ENCODE measurements at places on chromosomes 11 and 22.

DNA sequence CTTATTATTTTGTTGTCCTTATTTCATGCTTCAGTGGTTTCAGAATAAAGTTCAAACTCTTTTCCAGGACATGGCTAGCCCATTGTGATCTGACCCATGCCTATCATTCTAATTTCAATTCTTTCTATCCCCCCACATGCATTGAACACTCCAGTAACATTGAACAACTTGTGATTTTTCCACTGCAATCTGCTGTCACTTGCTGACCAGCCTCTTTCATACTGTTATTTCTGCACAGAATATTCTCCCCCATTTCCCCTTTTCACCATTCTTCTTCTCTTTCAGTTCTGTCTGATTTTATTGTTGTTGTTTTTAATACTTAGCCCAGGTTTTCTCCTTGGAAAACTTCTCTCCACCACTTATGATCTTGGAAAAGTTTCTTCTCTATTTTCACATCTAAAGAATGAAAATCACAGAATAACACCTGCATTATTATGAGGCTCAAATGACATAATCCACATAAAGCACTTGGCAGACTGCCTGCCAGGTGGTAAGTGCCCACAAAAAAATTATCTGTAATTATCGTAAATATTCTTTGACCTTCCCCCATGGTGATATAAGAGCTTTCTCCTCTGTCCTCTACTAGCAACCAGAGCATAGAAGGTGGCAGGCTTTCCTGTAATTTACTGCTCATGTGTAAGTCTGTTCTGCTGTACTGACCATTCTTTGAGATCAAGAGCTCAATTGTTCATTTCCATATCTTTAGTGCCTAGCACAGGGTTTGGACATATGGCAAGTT lies 51.9 kb upstream of the EED start:
- no peak for DNase-seq

- no peak for DNase-seq
Observed at GRCh38 chr22:46577368-46578249, 40.2 kb upstream of the CELSR1 start.

GRCh38 chr11:78424334-78425270 lies 7.0 kb upstream of the GAB2 start:
- DNase-seq, result no peak

DNA sequence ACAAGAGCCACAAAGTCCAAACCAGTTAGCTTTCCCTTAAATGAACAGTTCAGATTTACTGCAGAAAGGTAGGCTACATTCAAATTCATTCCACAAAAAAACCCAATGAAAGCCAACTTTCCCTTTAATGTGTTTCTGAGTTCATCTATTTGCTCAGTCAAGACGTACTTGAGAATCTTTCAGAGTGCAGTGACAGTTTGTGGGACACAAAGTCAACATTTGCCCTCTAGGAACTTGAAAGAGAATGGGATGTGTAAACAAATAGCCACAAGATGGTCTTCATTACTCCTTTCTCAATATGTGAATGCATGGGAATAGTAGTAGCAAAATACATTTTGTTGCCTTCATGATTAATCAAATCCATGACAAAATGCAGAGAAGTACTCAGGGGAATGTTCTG lies 15.8 kb downstream of the RTCB start:
- no peak for DNase-seq
